ENCODE measurements at places on chromosomes 12 and 14.

GRCh38 chr12:64646318-64646717 is 36.0 kb downstream of the RASSF3 start:
- no peak for DNase-seq

DNA sequence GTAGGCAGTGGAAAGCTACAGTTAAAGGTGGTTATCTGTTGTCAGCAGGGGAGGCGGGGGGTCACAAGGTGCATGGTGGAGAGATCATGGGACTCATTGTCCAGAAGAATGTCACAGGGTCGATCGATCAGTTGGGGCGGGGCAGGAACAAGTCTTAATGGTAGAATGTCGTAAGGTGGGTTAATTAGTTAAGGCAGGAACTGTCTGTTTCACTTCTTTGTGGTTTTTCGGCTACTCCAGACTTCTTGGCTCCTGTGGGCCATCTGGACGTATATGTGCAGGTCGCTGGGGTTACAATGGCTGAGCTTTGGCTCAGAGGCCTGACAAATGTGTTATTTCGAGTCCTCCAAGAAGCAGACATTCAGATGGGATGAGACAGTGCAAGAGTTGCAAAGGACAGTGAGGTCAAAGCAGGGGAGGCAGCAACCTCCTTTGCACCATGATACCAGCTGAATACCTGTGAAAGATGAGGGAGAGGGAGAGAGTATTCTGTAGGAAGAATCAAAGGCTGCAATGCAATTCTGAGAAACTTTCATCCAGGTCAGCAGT is 246.9 kb upstream of the TMEM132C start:
- DNase-seq, result no peak

GRCh38 chr12:109310247-109311125 is 1.4 kb upstream of the FOXN4 start:
- DNase-seq, result no peak

GRCh38 chr12:49784756-49785409 is 43.3 kb downstream of the NCKAP5L start:
- no peak for DNase-seq

GRCh38 chr12:77049767-77050353 is 15.5 kb downstream of the E2F7 start:
- no peak for DNase-seq

DNA sequence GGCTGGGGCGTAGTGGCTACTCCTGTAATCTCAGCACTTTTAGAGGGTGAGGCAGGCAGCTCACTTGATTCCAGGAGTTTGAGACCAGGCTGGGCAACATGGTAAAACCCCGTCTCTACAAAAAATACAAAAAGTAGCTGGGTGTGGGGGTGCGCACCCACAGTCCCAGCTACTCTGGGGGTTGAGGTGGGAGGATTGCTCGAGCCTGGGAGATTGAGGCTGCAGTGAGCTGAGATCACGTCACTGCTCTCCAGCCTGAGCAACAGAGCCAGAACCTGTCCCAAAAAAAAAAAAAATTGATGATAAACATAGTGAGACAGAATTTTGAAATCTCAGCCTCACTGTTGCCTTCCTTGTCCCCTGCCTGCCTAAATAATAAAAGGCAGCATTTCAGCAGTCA is 40.0 kb downstream of the PTPN11 start:
- no peak for DNase-seq

All from ovary (tissue), 10 donors.